ENCODE measurements at places on chromosomes 2 and 18.

DNA sequence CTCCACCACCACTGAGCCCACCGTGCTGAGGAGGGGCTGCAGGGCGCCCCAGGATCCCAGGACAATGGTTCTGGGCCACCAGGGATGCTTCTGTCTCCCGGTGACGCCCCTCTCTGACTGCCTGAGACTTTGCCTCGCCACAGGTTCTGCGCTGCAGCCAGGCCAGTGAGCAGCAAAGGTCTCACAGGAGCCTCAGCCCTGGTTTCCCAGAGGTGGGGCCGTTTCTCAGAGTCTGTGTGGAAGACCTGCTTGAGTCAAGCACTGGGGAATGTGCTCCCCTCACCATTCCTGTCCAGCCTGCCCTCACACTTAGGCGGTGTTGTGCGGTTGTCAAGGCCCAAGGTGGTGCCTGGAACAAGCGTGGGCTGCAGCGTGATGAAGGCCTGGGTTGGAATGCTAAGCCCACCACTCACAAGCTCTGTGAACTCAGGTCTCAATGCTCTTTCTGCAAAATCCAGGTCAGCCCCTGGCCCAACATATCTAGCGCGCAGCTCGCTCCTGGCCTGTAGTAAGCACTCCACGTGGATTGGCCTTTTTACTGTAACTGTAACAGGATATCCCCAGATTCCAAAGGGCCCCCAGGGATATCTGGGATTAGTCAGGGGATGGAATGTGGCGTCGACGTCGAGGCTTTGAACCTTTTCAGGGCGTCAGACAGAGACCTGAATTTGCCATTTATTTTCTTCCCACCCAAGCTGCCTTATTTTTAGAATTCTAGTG, 47.6 kb downstream of the PLB1 start:
- DNase-seq = no peak

- no peak for DNase-seq
Observed at GRCh38 chr2:8234253-8234652, 447.6 kb upstream of the ID2 start.

DNA sequence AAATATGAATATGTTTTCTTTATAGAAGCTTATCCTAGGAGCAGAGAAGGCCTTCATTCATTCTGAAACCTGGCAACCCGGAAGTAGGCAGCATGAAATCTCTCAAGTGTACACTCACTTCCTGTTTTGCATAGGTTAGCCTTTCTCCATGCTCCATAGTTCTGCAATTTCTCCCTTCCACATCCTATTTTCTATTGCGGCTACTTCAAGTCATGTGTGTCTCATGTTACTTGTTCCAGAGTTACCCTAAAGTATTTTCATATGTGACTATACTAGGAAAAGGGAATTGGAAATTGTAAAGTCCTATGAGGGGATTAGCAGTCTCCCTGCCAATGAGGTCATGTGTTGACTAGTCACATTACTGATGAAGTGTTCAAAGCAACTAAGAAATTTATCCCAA, 320.6 kb downstream of the NCKAP5 start:
- DNase-seq = no peak

GRCh38 chr2:220194630-220195584, 567.5 kb downstream of the SLC4A3 start:
- DNase-seq = no peak

DNA sequence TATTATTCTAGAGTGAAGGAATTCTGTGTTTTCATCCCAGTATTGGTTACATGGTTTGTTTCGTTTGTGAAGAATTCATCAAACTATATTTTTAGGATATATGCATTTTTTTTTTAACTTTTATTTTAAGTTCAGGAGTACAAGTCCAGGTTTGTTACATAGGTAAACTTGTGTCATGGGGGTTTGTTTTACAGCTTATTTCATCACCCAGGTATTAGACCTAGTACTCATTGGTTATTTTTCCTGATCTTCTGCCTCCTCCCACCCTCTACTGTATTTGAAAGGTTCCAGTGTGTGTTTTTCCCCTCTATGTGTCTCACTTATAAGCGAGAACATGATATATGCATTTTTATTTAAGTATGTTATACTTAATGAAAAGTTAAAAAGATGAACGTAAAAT, 47.6 kb downstream of the SCN9A start:
- no peak for DNase-seq

GRCh38 chr2:238216651-238217184, 13.2 kb upstream of the ILKAP start:
- DNase-seq = no peak

- DNase-seq = no peak
Observed at GRCh38 chr18:77772177-77772576, 522.5 kb downstream of the GALR1 start.

DNA sequence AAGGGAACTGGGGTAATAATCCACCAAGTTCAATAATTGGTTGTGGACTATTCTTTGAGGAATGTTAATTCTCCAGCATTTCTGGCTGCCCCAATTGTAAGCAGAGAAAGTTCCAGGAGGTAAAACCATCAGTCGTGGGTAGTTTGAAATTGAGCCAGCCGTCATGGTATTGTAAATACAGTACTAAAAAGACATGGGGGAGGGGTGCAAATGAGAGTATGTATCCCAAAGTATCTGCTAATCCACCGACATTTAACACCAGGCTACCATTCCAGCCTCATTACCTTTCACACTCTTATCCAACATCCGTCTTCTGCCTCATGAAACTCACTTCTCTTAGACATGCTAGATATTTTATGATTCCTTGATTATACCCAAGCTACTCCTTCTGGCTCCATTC, 507.9 kb downstream of the ERBB4 start:
- no peak for DNase-seq
